Activated naive CD8-positive, alpha-beta T cell treated with anti-CD3 and anti-CD28 coated beads, Interleukin-2, amount 50 U/mL, for 24 hours (primary cell): ENCODE measurements at places on chromosomes 1 and 21.
A peak's percentile ranks its signal among the peaks of the same experiment; 100 is the strongest.

GRCh38 chr1:6178751-6179563 lies 1.2 kb downstream of the CHD5 start:
- peaks cover 2% of the 10 kb centered on the region for H3K36me3 ChIP-seq
- peak overlapping the region; percentile 34 for H3K4me3 ChIP-seq
- no peak overlapping the region for H3K27ac ChIP-seq
- H3K27me3 ChIP-seq = peaks cover 38% of the 10 kb centered on the region
- peaks cover 25% of the 10 kb centered on the region for H3K4me1 ChIP-seq

GRCh38 chr1:208850442-208850841 lies 606.3 kb upstream of the PLXNA2 start:
- H3K27me3 ChIP-seq = no peaks in the 10 kb centered on the region
- no peak overlapping the region for H3K4me3 ChIP-seq
- no peak for DNase-seq
- H3K27ac ChIP-seq = no peak overlapping the region
- no peaks in the 10 kb centered on the region for H3K4me1 ChIP-seq
- H3K36me3 ChIP-seq = no peaks in the 10 kb centered on the region

GRCh38 chr1:173360487-173361063 lies 116.6 kb upstream of the PRDX6 start:
- peaks cover 22% of the 10 kb centered on the region for H3K4me1 ChIP-seq
- no peak overlapping the region for H3K4me3 ChIP-seq
- H3K27me3 ChIP-seq = no peaks in the 10 kb centered on the region
- no peak overlapping the region for H3K27ac ChIP-seq

DNA sequence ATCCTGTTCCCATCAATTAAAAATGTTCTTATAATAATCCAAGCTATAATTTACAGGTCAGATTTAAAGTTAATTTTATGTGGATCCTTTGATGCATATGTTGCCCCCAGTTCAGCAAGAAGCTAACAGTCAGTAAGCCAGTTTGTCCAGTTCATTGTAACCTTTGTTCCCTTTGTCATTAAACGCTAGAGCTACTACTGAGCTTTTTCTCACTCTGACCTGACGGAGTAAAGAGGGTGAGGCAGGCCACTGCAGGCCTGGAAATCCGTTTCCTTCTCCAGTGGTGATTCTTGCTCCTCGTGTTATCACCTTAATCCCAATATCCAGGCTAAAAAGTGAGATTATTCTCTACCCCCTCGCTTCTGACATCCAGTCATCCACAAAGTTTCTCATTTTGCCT lies 10.2 kb downstream of the YBX1 start:
- DNase-seq = no peak
- H3K27ac ChIP-seq = peak overlapping the region; percentile 82
- H3K36me3 ChIP-seq = peaks cover 89% of the 10 kb centered on the region

DNA sequence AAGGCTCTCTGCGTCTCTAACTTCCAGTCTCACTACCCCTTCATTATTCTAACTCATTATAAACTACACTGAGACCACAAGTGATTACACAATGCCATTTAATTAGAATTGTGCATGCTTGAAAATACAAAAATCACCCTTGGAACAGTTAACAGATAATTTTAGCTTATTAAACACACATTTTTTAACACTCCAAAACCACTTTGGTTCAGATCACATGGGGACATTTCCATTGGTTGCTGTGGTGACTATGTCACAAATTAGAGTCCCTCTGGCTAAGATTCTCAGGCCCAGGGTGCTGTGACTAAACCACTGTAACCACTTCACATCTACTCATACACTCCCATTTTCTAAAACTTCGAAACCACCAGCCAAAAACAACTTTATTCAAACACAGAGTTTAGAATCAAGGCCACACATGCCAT lies 43.0 kb downstream of the JAK1 start:
- H3K4me1 ChIP-seq = peaks cover 97% of the 10 kb centered on the region
- DNase-seq = peak; percentile 33
- H3K27me3 ChIP-seq = no peaks in the 10 kb centered on the region
- H3K36me3 ChIP-seq = peaks cover 7% of the 10 kb centered on the region
- H3K27ac ChIP-seq = peak overlapping the region; percentile 93
- H3K4me3 ChIP-seq = peak overlapping the region; percentile 49

DNA sequence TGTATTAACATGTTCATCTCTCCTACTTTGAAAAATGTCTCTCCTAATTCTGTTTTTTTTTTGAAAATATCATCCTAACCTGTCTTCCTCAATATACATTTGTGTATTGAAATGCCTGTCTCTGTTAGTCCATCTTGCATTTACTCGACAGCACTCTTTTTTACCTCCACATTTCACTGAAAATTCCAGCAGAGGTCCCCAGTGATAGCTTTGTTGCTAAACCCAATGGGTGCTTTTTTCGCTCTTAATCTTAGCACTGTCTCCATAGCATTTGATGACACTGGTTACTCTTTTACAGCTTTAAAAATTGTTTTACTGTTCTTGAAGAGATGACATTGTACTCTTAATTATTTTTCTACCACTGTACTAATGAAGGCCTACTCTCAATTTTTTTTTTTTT lies 10.8 kb downstream of the OSBPL9 start:
- no peaks in the 10 kb centered on the region for H3K27me3 ChIP-seq
- no peak overlapping the region for H3K27ac ChIP-seq
- no peak for DNase-seq
- H3K36me3 ChIP-seq = no peaks in the 10 kb centered on the region
- H3K4me1 ChIP-seq = peaks cover 10% of the 10 kb centered on the region
- no peak overlapping the region for H3K4me3 ChIP-seq

GRCh38 chr1:89791064-89791726 lies 29.6 kb upstream of the LRRC8D start:
- H3K36me3 ChIP-seq = no peaks in the 10 kb centered on the region
- no peak overlapping the region for H3K27ac ChIP-seq
- DNase-seq = no peak
- H3K4me3 ChIP-seq = no peak overlapping the region

GRCh38 chr1:220164116-220164515 lies 70.2 kb downstream of the IARS2 start:
- DNase-seq = no peak
- H3K36me3 ChIP-seq = peaks cover 37% of the 10 kb centered on the region
- H3K4me1 ChIP-seq = no peaks in the 10 kb centered on the region

- H3K27me3 ChIP-seq = peaks cover 3% of the 10 kb centered on the region
- no peak overlapping the region for H3K4me3 ChIP-seq
- no peak overlapping the region for H3K27ac ChIP-seq
- no peaks in the 10 kb centered on the region for H3K36me3 ChIP-seq
- no peak for DNase-seq
Measured at GRCh38 chr1:208614610-208615009, 370.4 kb upstream of the PLXNA2 start.

- no peak overlapping the region for H3K27ac ChIP-seq
- H3K36me3 ChIP-seq = no peaks in the 10 kb centered on the region
- DNase-seq = no peak
Measured at GRCh38 chr1:228810878-228811711, 75.8 kb downstream of the RHOU start.

DNA sequence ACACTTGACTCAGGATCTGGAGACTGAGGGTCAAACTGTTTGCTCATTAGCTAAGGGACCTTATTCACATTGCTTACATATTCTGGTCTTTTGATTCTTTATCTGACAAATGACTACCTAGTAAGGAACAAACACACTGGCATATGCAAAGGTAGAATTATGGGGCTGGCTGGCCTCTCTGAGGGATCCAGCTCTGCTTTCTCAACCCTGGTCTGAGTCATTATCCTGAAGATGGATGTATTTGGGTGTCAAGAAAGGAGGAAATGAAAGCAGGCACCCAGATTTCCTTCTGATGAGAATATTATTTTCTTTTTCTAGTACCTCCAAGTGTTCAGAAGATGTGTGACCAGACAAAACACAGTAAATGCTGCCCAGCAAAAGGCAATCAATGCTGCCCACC lies 6.0 kb downstream of the SMCP start:
- no peaks in the 10 kb centered on the region for H3K4me1 ChIP-seq
- H3K27ac ChIP-seq = no peak overlapping the region
- no peak overlapping the region for H3K4me3 ChIP-seq
- no peak for DNase-seq
- H3K36me3 ChIP-seq = no peaks in the 10 kb centered on the region
- peaks cover 6% of the 10 kb centered on the region for H3K27me3 ChIP-seq

GRCh38 chr1:76075877-76076276 lies 1.3 kb downstream of the ST6GALNAC3 start:
- no peaks in the 10 kb centered on the region for H3K36me3 ChIP-seq
- DNase-seq = no peak
- H3K27me3 ChIP-seq = no peaks in the 10 kb centered on the region
- H3K4me1 ChIP-seq = peaks cover 33% of the 10 kb centered on the region
- peak overlapping the region; percentile 31 for H3K27ac ChIP-seq

DNA sequence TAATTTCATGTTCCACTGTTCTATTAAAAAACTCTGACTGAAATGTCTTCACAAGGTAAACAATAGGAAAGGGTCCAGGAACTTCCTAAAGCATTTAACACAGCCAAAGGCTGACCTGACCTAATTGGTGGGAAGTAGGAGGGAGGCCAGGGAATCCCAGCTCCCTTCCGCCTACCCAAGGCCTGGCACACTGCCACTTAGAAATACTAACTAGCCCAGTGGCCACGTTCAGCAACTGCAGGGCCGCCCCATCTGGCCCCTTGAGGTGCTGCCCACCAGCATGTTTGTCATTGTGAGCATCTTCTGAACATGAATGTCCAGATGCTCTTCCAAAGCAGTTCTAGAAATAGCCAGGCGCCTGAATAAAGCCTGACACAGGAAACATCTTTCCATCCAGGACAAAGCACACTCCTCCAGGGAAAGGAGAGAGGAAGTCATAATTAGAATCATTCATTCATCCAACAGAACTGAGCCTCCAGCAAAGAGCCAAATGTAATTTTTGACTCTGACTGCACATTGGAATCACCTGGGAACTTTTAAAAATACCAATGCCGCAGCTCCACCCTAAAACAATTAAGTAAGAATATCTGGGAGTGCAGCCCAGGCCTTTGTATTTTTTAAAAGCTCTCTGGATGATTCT lies 44.6 kb upstream of the BCL9 start:
- no peaks in the 10 kb centered on the region for H3K36me3 ChIP-seq
- H3K27me3 ChIP-seq = peaks cover 3% of the 10 kb centered on the region
- H3K4me1 ChIP-seq = peaks cover 4% of the 10 kb centered on the region

GRCh38 chr1:154819628-154820590 lies 50.2 kb downstream of the KCNN3 start:
- peak; percentile 34 for DNase-seq
- H3K4me1 ChIP-seq = peaks cover 11% of the 10 kb centered on the region
- no peak overlapping the region for H3K4me3 ChIP-seq

GRCh38 chr1:161082996-161083747 lies 6.2 kb downstream of the NECTIN4 start:
- no peak for DNase-seq
- H3K36me3 ChIP-seq = no peaks in the 10 kb centered on the region
- H3K4me1 ChIP-seq = peaks cover 6% of the 10 kb centered on the region
- H3K27me3 ChIP-seq = no peaks in the 10 kb centered on the region

- peak overlapping the region; percentile 44 for H3K4me3 ChIP-seq
- peaks cover 69% of the 10 kb centered on the region for H3K4me1 ChIP-seq
- peaks cover 24% of the 10 kb centered on the region for H3K36me3 ChIP-seq
- no peak for DNase-seq
- H3K27me3 ChIP-seq = no peaks in the 10 kb centered on the region
- no peak overlapping the region for H3K27ac ChIP-seq
Measured at GRCh38 chr1:15620155-15620545, 2.9 kb downstream of the DDI2 start.

DNA sequence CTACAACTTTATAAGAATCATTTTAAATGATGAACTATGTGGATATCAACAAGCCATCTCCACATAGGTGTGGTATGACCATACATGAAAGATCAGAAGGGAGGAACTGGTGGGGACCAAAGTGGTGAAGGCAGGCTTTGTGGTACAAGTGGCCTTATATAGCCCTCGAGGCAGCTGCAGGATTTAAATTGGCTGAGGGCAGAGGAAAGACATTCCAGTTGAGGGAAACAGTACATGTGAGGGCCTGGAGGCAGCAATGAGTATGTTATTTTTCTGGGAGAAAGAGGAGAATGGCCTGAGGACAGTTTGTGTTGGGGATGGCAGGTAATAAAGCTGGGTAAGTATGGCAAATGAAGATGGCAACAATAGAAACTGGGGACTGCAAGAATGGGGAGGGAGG lies 17.1 kb downstream of the OSCP1 start:
- no peaks in the 10 kb centered on the region for H3K36me3 ChIP-seq
- H3K4me1 ChIP-seq = no peaks in the 10 kb centered on the region
- DNase-seq = no peak
- no peaks in the 10 kb centered on the region for H3K27me3 ChIP-seq

DNA sequence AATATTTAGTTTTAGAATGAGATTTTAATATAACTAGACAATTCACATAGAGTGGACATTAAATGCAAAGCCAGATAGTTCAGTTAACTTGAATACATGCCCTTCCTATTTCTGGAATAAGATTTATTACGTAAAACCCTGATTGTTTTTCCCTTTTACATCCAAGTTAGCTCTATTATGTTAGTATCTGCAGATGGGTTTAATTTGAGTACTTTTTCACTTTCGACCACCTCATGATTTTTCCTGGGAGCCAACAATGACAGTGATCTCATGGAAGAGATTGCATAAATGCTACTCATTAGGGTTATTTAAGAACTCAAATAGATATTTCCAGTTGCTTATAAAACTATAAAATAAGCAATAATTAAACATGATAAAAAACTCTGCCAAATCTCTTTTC lies 199.4 kb upstream of the PTGFR start:
- H3K27me3 ChIP-seq = no peaks in the 10 kb centered on the region
- H3K4me3 ChIP-seq = no peak overlapping the region
- H3K27ac ChIP-seq = no peak overlapping the region
- DNase-seq = no peak

- H3K27ac ChIP-seq = no peak overlapping the region
- H3K4me1 ChIP-seq = peaks cover 13% of the 10 kb centered on the region
- no peaks in the 10 kb centered on the region for H3K36me3 ChIP-seq
- H3K4me3 ChIP-seq = no peak overlapping the region
- no peak for DNase-seq
- H3K27me3 ChIP-seq = no peaks in the 10 kb centered on the region
Measured at GRCh38 chr1:200342511-200343311, 67.1 kb downstream of the ZNF281 start.

DNA sequence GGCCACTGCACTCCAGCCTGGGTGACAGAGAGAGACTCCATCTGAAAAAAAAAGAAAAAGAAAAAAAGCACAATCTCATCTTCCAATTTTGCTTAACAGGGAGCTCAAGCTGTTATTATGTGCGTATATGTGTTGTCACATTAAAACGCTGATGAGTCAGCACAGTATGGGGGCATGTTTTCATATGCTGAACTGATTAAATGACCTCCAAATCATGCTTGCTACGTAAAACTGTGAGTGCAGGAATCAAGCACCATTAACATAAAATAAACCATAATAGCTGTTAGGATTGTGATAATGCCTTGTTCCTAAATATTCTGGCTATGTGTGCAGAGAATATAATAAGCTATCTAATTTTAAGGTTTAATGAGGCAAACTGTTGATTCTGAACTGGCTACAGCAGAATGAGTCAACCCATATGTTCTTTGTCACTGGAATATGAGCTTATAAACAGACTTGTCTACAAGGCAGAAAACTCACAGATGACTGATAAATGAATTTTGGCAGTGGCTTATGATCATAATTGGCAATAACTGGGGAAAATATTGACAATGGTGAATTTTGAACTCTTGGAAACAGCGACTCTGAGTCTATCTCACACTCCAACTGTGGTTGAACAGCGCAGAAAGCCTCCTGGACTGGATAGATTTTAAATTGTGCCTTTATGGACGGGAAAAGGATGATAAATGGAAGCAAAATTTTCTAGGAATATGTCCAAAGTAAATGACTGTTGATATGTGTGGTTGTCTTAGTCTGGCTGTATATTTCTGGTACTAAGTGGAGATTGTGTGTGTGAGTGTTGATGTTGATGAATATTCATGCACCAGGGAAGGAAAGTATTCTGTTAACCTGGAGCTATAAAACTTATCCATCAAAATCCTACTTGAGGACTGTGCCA lies 75.5 kb downstream of the VCAM1 start:
- H3K27me3 ChIP-seq = peaks cover 11% of the 10 kb centered on the region
- no peak overlapping the region for H3K4me3 ChIP-seq
- no peaks in the 10 kb centered on the region for H3K36me3 ChIP-seq
